ENCODE measurements at places on chromosomes 6 and 20.

DNA sequence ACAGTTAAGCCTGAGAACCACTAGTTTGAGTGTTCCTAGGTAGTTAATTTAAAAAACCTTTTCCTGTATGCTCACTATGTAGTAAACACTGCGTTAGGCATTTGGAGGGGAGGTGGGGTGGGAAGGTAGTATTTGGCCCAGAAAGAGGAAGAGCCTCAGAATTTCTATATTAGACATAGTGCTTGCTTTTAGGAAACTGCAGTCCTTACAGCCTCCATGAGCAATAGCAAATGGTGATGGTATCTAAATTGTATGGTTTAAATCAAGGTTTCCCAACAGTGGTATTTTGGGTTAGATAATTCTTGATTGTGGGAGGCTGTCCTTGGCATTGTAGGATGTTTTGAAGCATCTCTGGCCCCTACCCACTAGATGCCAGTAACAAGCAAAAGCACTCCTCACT is 61.5 kb upstream of the RIPOR2 start:
- H3K4me3 ChIP-seq, result no peak overlapping the region
- H3K36me3 ChIP-seq, result no peaks in the 10 kb centered on the region
- DNase-seq, result no peak
- H3K27me3 ChIP-seq, result no peaks in the 10 kb centered on the region
- peaks cover 7% of the 10 kb centered on the region for H3K4me1 ChIP-seq

GRCh38 chr20:47102629-47103028 is 208.0 kb downstream of the EYA2 start:
- peak; percentile 4 for DNase-seq
- H3K36me3 ChIP-seq, result no peaks in the 10 kb centered on the region
- H3K27ac ChIP-seq, result no peak overlapping the region
- no peaks in the 10 kb centered on the region for H3K4me1 ChIP-seq
- H3K4me3 ChIP-seq, result no peak overlapping the region

DNA sequence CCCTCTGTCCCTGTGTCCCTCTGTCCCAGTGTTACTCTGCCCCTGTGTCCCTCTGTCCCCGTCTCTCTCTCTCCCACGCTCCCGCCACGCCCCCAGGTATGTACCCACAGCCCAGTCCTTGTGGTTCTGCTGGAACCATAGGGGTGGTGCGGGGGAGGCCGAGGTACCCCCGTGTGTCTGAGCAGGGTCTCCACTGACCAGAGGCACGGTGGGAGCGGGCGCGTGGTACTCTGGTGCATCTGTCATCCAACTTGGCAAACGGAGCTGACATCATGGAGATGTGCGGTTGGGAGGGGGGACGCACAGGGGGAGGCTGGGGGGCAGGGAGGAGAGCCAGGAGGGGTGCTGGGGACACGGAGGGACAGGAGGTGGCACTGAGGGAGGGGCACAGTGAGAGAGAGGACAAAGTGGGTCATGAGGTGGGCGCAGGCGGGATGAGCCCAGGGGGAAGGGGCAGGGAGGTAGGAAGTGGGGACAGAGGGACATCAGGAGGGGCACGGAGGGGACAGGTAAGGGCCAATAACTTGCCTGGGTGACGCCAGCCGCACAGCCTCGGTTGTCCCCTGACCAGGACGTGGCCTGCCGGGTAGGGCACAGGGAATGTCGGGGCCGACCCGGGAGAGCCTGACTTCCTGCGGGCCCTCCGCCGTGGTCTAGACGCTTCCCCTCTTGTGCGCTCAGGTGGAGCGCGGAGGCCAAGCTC is 163.6 kb upstream of the PDE10A start:
- no peak overlapping the region for H3K27ac ChIP-seq
- H3K36me3 ChIP-seq, result no peaks in the 10 kb centered on the region

- H3K27me3 ChIP-seq, result no peaks in the 10 kb centered on the region
- no peak overlapping the region for H3K27ac ChIP-seq
- no peaks in the 10 kb centered on the region for H3K36me3 ChIP-seq
Observed at GRCh38 chr6:66638099-66638498, 931.1 kb upstream of the EYS start.

GRCh38 chr6:117617210-117618035 is 15.1 kb upstream of the GOPC start:
- no peak overlapping the region for H3K4me3 ChIP-seq
- H3K36me3 ChIP-seq, result no peaks in the 10 kb centered on the region
- no peak for DNase-seq
- H3K27ac ChIP-seq, result no peak overlapping the region
- no peaks in the 10 kb centered on the region for H3K4me1 ChIP-seq

DNA sequence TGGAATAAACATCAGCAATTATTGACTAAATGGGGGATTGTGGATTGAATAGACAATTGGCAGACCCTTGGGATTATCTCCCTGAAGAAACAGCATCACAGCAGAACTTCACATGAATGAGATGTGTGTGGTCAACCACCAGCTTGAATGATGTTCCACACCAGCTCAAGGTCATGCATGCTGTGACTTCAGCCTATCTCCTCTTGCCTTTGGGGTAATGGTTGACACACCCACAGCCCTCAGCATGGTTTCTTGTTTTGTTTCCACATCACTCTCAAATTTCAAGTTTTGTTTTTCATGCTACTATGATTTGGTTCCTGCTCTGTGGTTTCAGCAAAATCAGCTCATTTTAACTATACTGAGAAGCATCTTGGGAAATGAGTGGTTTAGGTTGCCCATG is 94.3 kb downstream of the PAK5 start:
- H3K4me1 ChIP-seq, result no peaks in the 10 kb centered on the region
- H3K4me3 ChIP-seq, result no peak overlapping the region
- no peak overlapping the region for H3K27ac ChIP-seq
- DNase-seq, result no peak
- no peaks in the 10 kb centered on the region for H3K27me3 ChIP-seq

DNA sequence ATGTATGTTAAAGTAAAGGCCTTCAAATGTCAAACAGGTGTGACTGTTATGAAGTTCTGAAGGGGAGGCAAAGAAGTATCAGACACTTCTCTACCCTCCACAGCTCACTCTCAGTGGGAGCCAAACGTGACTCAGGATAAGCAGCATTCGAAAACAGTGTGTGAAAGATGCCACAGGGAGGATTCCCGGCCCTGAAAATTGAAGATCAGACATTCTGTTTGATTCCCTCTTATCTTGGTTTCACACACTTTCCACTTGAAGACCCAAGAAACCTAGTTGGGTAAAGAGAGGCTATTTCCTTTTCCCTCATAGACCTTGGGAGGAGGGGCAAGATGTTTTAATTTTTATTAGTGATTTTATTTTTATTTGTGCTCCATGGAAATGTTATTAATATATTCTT is 164.2 kb upstream of the SUPT3H start:
- no peak overlapping the region for H3K4me3 ChIP-seq
- peaks cover 6% of the 10 kb centered on the region for H3K4me1 ChIP-seq
- H3K27ac ChIP-seq, result no peak overlapping the region
- no peak for DNase-seq
- no peaks in the 10 kb centered on the region for H3K36me3 ChIP-seq
- no peaks in the 10 kb centered on the region for H3K27me3 ChIP-seq

DNA sequence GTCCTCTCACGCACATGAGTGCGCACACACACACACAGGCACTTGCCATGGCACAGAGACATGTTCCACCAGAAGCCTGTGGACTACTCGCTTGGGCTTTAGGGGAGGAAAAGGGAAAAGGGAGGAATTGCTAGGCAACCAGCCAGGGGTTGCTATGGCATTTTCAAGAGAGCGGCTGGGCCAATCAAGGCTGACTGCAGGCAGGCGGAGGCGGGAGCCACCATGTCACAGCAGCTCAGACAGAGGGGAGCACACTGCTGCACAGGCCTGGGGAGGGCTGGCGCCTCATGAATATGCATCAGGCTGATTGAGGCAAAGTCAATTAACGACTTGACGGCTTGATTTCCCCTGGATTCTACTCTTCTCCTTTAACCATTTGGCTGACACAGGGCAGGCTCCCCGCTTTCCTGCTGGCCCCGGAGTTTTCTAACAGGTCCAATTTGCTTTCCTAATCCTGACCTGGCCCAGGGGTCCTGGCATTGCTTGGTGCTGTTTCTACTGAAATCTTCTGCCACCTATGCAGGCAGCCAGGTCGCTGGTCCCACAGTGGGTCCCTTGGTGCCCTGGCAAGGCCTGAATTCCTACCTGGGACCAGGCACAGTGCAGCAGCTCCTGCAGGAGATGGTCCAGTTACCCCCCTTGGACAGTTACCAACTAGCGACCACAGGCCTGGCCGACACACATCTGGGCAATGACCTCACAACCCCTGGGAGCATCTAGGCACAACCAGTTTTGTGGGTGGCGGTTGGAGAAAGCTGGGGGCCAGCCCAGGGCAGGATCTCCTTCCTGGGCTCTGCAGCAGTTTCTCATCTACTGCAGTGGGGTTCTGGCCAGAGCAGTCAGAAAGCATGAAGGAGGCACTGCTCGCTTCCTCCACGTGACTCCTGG is 52.1 kb downstream of the YTHDF1 start:
- no peak overlapping the region for H3K4me3 ChIP-seq
- H3K27me3 ChIP-seq, result no peaks in the 10 kb centered on the region
- no peak overlapping the region for H3K27ac ChIP-seq
- H3K4me1 ChIP-seq, result no peaks in the 10 kb centered on the region
- DNase-seq, result no peak

- no peaks in the 10 kb centered on the region for H3K36me3 ChIP-seq
- no peak overlapping the region for H3K27ac ChIP-seq
- DNase-seq, result no peak
- H3K4me1 ChIP-seq, result no peaks in the 10 kb centered on the region
- no peak overlapping the region for H3K4me3 ChIP-seq
Observed at GRCh38 chr6:25777031-25777430, 22.5 kb downstream of the SLC17A4 start.

- peaks cover 29% of the 10 kb centered on the region for H3K4me1 ChIP-seq
- H3K4me3 ChIP-seq, result no peak overlapping the region
- H3K27me3 ChIP-seq, result no peaks in the 10 kb centered on the region
- no peak overlapping the region for H3K27ac ChIP-seq
- no peak for DNase-seq
Observed at GRCh38 chr6:30763155-30763617, 18.8 kb upstream of the IER3 start.

DNA sequence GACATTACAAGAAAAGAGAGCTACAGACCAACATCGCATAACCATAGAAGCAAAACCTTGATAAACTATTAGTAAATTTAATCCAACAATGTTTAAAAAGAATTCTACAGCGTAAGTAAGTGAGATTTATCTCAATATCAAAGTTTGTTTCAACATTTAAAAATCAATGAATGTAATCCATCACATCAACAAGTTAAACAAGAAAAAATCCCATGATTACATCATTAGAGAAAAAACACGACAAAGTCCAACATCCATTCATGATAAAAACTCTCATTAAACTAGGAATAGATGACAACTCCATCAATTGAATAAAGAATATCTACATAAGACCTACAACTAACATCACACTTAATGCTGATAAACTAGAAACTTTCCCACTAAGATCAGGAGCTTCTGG is 239.0 kb upstream of the GGTLC1 start:
- H3K4me1 ChIP-seq, result no peaks in the 10 kb centered on the region
- no peaks in the 10 kb centered on the region for H3K36me3 ChIP-seq
- DNase-seq, result no peak

DNA sequence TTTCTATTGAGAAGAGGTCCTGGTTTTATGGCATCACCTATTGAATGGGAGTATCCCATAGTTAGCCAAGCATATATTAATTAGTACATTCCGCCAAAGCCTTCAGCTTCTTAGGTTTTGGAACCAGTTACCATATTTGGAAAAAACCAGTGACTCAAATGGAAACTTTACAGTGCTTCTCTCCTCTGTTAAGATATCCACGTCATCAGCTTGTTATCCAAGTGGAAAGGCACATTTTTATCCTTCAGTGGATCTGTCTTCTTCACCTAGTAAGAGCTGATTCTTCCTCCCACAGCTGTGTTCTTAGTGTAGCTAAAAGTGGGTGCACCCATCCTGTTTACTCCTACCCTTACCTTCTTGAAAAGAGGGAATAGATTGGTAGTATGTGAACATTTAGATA is 34.5 kb downstream of the TPD52L1 start:
- H3K27ac ChIP-seq, result no peak overlapping the region
- H3K27me3 ChIP-seq, result no peaks in the 10 kb centered on the region
- no peaks in the 10 kb centered on the region for H3K36me3 ChIP-seq
- no peak for DNase-seq
- peaks cover 28% of the 10 kb centered on the region for H3K4me1 ChIP-seq

GRCh38 chr6:6915813-6916547 is 191.8 kb upstream of the RREB1 start:
- no peaks in the 10 kb centered on the region for H3K27me3 ChIP-seq
- H3K27ac ChIP-seq, result peak overlapping the region; percentile 55
- peak overlapping the region; percentile 19 for H3K4me3 ChIP-seq
- H3K4me1 ChIP-seq, result peaks cover 25% of the 10 kb centered on the region

- H3K36me3 ChIP-seq, result no peaks in the 10 kb centered on the region
- DNase-seq, result no peak
- no peaks in the 10 kb centered on the region for H3K27me3 ChIP-seq
- no peak overlapping the region for H3K4me3 ChIP-seq
Observed at GRCh38 chr6:3516092-3516491, 59.2 kb upstream of the SLC22A23 start.

DNA sequence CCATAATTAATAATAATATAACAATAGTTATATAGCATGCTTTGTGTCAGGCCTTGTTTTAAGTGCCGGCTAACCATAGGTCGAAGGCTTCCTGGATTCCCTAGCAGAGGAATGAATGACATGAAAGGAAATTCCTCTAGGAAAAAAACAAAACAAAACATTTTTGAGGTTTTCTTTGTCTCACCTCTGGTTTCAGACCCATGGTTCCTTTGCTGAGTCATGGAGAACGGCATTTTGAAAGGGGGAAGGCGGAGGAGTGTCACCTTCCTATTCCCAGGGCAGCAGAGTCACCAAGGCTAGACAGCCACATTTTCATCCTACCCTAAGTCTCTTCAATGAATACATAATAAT is 25.3 kb upstream of the CCND3 start:
- no peak overlapping the region for H3K4me3 ChIP-seq
- no peak overlapping the region for H3K27ac ChIP-seq
- H3K4me1 ChIP-seq, result no peaks in the 10 kb centered on the region
- H3K27me3 ChIP-seq, result no peaks in the 10 kb centered on the region
- H3K36me3 ChIP-seq, result no peaks in the 10 kb centered on the region
- no peak for DNase-seq

- no peak for DNase-seq
- H3K4me1 ChIP-seq, result no peaks in the 10 kb centered on the region
- H3K4me3 ChIP-seq, result no peak overlapping the region
- no peaks in the 10 kb centered on the region for H3K27me3 ChIP-seq
- H3K27ac ChIP-seq, result no peak overlapping the region
Observed at GRCh38 chr6:21317642-21318041, 275.9 kb upstream of the SOX4 start.

GRCh38 chr6:41344876-41345275 is 9.5 kb downstream of the NCR2 start:
- no peaks in the 10 kb centered on the region for H3K36me3 ChIP-seq
- no peak overlapping the region for H3K4me3 ChIP-seq
- H3K4me1 ChIP-seq, result no peaks in the 10 kb centered on the region
- no peak overlapping the region for H3K27ac ChIP-seq
- no peaks in the 10 kb centered on the region for H3K27me3 ChIP-seq
- no peak for DNase-seq

GRCh38 chr6:166655713-166656229 is 28.7 kb upstream of the RPS6KA2 start:
- H3K27me3 ChIP-seq, result no peaks in the 10 kb centered on the region
- no peaks in the 10 kb centered on the region for H3K36me3 ChIP-seq
- no peaks in the 10 kb centered on the region for H3K4me1 ChIP-seq
- DNase-seq, result no peak

Measured in vagina (tissue), 2 donors.